Cerebellar nuclear complex (tissue), 1 donor: ENCODE measurements at places on chromosomes 7 and 10.
A peak's percentile ranks its signal among the peaks of the same experiment; 100 is the strongest.

- DNase-seq, result no peak
Observed at GRCh38 chr10:28906934-28907333, 229.6 kb downstream of the BAMBI start.

GRCh38 chr7:148398844-148399365, 191.7 kb upstream of the C7orf33 start:
- DNase-seq, result no peak

DNA sequence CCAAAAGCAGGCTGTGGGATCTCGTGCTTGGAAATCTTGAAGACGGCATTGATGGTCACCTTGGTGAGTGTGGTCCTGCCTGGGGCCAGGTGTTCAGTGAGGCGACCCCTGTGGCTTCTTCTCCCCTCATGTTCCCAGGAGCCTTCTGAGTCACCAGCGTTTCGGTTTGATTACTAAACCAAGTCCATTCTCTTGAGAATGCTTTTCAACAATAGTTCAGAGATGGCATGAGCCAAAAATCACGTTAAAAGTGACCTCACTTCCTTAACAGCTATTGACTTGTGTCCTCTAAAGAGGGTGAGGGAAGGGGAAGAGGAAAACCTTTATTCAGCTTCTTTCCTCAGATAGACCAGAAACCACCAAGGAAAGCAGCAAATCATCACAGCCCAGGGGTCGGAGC, 315.2 kb downstream of the GATA3 start:
- no peak for DNase-seq

- peak; percentile 13 for DNase-seq
Observed at GRCh38 chr10:3807928-3808496, 23.0 kb upstream of the KLF6 start.

DNA sequence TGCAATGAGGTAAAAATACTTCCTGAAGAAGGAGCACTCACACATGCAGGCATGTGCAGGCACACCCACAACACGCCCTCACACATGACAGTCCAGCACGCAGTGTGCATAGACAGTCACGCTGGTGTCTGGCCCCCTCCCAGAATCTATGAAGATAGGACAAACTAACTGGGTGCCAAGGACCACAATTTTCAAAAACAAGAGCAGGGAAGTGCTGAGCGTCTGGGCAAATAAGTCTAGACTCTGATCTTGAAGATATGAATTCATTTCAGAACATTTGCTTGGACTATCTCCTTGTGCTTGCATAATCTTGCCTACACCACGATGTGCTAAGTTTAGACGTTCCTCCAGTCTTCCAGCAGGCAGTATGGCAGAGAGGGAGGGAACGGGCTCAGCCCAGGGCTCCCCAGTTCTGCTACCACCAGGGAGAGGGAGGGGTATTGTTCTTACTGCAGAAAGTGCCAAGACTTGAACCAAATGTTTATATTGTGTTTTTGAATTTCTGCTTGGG, 276.5 kb upstream of the KLF6 start:
- DNase-seq, result no peak

DNA sequence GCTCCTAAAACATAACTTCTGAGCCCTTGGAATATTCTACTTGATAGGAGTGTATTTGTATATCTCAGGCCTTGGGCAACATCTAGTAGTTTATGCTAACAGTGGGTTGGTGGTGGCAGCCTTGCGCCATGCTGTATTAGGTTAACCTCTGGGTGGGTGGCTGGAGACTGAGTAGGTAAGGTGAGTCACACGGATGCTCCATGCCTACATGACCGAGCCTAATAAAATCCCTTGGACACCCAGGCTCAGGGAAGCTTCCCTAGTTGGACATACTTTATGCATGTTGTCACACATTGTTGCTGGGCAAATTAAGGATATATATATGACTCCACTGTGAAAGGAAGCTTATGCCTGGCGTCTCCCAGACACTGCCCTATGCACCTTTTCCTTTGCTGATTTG, 6.0 kb upstream of the DAGLB start:
- no peak for DNase-seq

DNA sequence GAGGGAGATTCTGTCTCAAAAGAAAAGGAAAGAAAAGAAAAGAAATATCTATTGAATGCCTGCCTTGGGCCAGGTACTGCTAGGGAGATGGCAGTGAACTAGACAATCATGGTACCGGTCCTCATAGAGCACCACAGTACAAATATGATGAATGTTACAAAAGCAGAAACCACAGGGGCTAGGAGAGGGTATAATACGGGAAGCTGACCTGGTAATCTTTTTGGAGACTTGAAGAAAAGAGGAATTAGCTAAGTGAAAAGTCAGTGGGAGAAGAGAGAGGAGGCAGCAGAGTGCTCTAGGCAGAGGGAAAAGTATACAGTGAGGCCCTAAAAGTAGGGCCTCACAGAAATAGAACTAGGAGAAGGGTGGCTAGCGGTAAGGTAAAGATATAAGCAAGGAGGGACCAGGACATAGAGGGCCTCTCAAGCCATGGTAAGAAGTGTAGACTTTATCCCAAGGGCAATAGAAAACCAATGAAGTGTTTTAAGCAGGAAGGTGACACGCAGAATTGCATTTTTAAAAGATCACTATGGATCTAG, 42.8 kb upstream of the WNT8B start:
- DNase-seq, result no peak

DNA sequence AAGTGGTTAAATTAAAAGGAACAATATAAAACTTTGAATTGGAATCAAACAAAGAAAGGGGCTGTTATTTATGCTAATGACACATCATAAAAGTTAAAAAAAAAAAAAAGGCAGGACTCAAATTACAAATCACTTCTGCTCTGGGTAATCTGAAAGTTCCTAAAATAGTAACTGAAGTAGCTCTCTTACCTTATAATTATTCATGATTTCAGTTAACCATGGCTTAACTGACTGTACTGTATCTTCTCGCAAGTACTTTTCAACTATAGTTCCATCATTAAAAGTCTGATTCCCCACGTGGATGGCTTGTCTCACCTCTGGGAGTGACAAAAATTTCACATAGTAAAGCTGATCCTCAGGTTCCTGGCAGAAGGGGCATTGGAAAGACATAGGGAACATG, 82.5 kb downstream of the CPVL start:
- no peak for DNase-seq

GRCh38 chr10:14772399-14772798, 2.3 kb downstream of the FAM107B start:
- DNase-seq, result no peak

GRCh38 chr10:59675812-59676211, 33.8 kb downstream of the SLC16A9 start:
- no peak for DNase-seq

DNA sequence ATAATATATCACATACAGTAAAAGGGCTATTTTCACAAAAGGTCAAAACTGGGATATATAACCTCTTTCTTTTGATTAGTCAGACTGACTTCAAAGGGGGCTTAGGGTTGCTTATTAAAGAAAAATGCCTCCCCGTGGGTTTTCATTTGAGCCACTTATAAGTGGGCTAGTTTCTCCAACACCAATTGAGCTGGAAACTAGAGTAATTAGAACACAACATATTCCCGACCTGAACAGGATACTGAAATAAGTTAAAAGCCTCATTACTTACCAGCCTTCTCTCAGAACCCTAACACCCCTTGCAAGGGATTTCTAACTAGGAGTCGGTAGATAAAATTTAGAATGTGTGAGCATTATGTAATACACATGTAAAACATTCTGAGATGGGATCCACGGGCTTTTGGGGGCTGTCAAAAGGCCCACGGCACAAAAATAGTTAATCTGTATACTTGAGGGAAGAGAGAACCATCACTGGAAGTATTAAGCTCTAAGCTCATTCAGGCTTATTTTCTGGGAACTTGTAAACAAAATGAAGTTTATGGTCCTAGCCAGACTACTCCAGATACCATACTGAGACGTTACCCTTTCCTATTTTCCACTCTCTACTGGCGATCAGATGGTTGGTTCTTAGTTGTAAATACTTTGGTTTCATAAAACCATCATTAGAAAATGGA, 29.3 kb upstream of the KMT2E start:
- no peak for DNase-seq

GRCh38 chr10:49096890-49097445, 18.4 kb downstream of the VSTM4 start:
- no peak for DNase-seq

- no peak for DNase-seq
Observed at GRCh38 chr10:15744217-15744865, 24.6 kb upstream of the ITGA8 start.

DNA sequence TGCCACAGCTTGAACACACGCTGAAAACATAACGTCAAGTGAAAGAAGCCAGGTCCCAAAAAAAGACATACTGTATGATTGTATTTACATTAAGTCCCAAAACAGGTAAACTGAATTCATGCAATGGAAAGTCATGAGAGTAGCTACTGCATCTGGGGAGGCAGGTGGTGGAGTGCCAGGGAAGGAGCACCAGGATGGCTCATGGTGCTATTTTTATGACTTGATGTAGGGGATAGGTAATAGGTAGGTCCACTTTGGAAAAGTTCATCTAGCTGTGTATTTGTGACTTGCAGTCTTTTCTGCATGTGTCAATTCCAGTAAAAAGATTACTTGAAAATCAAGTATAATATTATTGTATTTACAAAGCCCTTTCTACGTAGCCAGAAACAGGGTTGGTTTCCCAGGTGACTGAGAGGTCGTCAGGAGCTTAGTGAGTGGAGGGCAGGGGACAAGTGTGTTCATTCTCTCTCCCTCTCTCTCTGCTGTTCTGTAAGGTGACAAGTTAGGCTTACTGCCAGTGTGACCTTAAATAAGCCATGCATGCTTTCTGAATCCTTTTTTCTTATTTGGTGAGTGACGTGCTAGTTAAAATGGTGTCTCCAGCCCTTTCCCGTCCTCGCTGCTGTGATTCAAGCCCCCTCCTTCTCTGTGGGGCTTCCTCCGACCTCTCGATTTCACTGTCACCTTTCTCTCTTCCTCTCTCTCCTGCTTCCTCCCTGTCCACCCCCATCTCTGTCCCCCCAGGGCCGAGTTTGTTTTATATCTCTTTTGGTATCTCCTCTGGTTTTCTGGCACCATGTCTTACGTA, 9.4 kb upstream of the PRKCQ start:
- DNase-seq, result no peak

GRCh38 chr7:90766814-90767564, 170.9 kb downstream of the CDK14 start:
- DNase-seq, result no peak

- no peak for DNase-seq
Observed at GRCh38 chr10:125824736-125825135, 1.4 kb downstream of the BCCIP start.

DNA sequence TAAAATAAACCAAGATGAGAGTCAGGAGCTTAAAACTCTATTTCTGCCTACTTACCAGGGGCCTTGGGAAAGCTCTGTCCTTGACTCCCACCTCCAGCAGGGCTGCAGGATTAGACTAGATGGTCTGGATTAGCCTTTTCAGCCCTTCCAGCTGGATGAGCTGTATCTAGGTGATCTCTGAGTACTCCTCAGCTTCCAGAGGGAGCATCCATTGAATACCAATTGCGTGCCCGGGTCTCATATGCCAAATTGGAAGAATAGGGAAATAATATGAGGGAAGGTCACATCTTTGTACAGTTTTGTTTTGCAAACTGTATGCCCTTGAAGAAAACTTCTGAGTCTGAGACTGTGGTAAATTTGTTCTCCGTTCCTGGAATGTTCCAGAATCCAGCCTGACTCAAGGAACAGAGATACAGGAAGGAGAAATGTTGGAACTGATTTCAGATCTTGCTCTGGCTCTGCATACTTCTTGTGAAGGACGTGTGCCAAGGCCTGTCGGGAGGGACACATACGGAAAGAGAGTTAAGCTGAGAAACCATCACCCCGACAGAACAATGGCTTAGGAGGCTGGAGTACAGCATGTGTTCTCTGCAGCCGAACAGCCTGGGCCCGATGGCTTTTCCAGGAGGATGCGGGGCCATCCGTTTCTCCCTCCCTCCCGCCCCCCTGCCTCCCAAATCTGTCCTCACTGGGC, 44.9 kb downstream of the MINDY4 start:
- no peak for DNase-seq

DNA sequence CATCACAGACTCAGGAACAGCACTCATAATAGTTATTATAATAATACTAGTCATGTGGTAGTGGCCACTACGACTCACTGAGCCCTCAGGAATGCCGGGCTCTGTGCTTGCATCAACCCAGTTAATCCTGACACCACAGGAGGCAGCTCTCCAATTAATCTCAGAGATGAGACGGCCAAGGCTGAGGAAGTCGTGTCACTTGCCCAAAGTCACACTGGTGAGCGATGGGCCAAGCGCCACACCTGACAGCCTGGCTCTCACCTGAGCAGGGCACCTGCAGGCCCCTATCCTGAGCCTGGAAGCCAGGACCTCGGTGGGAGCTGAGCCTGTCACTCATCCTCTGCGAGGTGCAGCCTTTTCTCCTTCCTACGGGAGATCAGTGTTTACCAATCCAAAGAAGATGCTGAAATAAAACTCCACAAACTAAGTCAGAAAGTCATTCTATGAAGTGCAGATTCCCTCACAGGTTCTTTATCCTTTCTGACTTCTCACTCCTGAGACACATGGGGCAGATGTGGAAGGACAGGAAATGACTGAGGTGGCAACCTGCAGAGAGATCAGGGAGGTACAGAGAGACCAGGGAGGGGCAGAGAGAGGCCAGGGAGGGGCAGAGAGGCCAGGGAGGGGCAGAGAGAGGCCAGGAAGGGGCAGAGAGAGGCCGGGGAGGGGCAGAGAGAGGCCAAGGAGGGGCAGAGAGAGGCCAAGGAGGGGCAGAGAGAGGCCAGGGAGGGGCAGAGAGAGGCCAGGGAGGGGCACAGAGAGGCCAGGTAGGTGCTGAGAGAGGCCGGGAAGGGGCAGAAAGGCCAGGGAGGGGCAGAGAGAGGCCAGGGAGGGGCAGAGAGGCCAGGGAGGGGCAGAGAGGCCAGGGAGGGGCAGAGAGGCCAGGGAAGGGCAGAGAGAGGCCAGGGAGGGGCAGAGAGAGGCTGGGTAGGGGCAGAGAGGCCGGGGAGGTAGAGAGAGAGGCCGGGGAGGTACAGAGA, 38.5 kb downstream of the VIPR2 start:
- DNase-seq, result no peak

- no peak for DNase-seq
Observed at GRCh38 chr7:106736508-106737201, 75.7 kb upstream of the CCDC71L start.

- no peak for DNase-seq
Observed at GRCh38 chr7:33108554-33109004, 625 bp downstream of the RP9 start.

DNA sequence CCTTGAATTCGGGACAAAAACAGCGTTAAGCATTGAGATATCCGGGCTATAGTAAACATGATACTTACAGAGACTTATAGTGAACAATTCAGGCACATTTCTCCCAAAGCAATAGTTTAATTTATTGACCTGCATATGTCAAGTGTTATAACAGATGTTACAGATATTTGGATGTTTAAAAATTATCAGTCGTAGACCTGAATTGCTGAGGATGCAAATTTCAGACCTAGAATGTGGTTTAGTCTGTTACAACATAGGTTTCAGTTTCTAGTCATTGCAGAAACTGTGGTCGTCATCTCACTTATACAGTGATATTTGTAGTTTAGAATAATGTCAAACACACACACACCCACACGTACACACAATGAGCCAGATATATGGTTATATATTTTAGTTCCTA, 85.2 kb downstream of the VTI1A start:
- no peak for DNase-seq

DNA sequence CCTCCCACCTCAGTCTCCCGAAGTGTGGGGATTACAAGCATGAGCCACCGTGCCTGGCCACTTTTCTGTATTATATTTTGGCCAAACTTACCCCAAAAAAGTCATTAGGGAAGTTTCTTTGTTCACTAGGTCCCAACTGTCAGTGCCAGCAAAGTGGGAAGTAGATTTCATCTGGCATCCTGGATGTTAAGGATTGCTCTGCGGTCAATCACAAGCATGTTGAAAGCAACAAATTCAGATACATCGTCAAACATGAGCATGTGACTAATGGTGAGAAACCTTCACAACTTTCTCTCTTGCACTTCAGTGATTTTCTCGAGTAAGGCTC, 14.3 kb upstream of the LRRC17 start:
- DNase-seq, result no peak
